ENCODE measurements at places on chromosomes 3 and 15.

DNA sequence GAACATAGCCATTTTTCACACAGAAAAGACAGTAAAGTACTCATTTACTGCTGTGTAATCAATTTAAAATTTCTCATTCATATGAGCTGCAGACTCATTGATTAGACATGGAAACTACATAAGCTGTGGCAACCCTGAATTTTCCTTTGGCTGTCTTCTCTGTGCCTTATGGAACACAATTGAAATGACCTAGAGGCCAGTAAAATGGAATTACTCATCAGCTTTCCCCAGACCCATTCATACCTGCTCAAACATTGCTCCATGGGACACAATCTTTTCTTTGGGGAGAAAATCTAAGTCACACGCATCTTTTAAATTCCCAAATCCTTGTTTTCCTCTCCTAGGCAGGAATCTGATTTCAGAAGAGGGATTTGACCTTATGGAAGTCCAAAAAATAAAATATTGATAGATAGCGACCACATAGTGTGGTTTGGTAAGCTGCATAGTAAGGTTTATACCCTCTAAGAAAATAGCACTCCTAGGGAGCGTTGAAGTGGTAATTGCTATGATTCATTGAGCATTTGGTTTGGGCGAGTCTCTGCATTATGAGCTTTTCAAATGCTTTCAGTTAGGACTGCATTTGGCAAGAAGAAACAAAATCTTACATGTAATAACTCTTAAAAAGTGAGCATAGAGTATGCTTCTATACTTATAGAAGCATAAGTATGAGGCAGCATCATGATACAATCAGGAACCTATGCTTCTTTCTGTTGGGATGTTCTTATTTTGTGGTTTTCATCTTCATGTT lies 243.4 kb upstream of the GADL1 start:
- DNase-seq: no peak

- DNase-seq: no peak
Measured at GRCh38 chr15:92323525-92323924, 70.2 kb upstream of the ST8SIA2 start.

- no peak for DNase-seq
Measured at GRCh38 chr3:193599393-193599792, 6.4 kb downstream of the OPA1 start.

- no peak for DNase-seq
Measured at GRCh38 chr15:41698779-41699178, 38.6 kb downstream of the MGA start.

GRCh38 chr3:53084310-53085001 lies 38.6 kb upstream of the SFMBT1 start:
- DNase-seq: no peak

- no peak for DNase-seq
Measured at GRCh38 chr3:45518376-45519135, 76.0 kb upstream of the LIMD1 start.

- peak; percentile 86 for DNase-seq
Measured at GRCh38 chr15:75625542-75626347, at the start of gene SNUPN. SNUPN (minus strand) TSS chr15:75625725; CDS start chr15:75621051, 4,674 bp downstream.

DNA sequence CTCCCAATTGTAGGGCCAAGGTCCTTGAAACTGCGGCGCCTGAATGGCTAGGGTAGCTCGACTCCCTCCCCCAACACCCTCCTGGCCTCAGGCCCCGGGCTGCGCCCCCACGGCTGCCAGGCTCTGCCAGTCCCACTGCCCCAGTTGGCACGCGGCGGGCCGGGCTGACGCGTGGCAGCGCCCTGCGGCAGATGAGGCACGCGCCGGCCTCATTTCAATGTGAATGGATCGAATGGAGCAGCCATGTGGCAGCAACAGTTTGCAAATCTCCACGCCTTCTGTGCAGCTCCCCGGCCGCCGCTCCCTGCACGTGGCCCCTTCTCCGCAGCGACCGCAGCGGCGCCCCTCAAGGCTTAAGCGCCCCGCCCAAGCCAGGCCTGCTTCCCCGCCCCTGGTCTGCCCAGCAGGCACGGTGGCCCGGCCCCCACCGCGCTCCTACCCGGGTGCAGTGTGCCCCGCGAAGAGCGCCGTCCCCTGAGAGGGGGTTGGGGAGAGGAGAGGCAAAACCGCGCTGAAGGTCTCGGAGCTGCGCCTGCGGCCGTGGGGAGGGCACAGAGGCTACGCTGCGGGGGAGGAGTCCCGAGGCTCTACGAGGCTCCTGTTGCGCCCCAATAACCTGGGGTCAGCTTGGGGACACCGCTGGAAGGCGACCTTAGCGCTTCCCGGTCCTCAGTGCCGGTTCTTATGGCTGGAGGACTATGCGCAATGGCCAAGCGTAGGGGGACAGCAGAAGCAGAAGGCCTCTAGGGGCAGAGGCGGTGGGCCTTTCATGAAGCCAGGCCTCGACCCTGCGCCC lies 3.1 kb upstream of the DLL4 start:
- DNase-seq: no peak

DNA sequence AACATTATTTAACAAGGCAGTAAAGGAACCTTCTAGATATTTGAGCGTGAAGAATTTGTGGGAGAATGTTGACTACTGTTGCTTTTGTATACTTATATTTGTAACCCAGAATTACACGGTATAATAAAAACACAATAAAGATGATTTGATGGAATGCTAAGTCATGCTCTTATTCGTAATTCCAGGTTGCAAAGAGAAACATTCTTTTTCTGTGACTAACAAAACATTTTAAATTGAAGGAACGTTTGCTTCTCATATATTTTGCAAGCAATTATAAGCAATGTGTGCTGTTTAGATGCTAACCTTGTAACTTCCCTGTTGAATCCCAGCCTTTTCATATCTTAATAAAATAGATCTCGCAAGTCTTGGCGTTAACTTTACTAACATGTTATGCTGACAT lies 124.4 kb upstream of the CGNL1 start:
- no peak for DNase-seq

- no peak for DNase-seq
Measured at GRCh38 chr3:52456169-52456799, 880 bp downstream of the NISCH start.

- DNase-seq: no peak
Measured at GRCh38 chr3:72550582-72551262, 297.5 kb downstream of the SHQ1 start.

- no peak for DNase-seq
Measured at GRCh38 chr3:122255757-122256439, 69.2 kb upstream of the CSTA start.

- no peak for DNase-seq
Measured at GRCh38 chr3:184066211-184066610, 13.4 kb downstream of the HTR3C start.

- no peak for DNase-seq
Measured at GRCh38 chr3:123334056-123334455, 114.8 kb downstream of the ADCY5 start.

DNA sequence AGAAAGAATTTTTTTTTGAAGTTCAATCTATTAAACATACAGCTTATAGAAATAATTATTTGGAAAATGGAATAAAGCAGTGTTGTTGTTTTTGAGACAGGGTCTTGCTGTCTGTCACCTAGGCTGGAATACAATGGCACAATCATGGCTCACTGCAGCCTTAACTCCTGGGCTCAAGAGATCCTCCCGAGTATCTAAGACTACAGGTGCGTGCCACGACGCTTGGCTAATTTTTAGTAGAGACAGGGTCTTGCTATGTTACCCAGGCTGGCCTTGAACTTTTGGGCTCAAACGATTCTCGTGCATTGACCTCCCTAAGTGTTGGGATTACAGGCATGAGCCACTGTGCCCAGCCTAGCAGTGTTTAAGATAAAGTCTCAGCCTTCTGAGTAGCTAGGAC lies 8.8 kb downstream of the BNIP2 start:
- no peak for DNase-seq

DNA sequence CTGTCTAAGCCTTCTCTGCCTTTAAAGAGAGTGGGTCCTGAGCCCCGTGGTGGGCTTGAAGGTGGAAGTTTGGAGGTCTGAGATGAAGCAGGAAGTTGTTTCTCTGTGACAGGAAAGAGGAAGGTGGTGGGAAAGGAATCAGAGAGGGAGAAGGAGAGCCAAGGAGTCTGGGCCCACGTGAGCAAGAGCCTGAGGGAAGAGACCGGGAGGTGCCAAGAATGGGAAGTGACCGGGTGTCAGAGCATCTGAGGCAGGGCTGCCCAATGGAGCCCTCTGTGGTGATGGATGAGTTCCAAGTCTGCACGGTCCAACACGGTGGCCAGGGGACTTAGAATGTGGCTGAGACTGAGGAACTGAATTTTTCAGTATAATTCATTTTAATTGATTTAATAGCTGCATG lies 24.6 kb downstream of the ALDH1L1 start:
- no peak for DNase-seq

DNA sequence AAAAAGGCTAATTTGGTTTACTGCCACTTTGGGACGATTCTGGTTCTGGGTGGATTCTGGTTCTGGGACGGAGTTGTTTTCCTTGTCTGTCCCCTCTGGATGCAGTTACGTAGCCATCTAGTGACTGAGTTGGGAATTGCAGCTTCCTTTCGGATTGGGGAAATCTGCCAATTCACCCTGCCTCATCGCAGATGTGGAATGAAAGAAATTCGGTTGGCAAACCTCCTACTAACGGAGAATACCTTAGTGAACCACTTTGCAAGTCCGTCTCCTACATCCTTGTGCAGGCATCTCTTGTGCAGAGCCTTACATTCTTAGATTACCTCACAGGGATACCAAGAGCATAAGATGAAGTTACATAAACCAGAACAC lies 31.5 kb upstream of the AP4E1 start:
- peak; percentile 32 for DNase-seq

GRCh38 chr3:8366219-8366810 lies 135.3 kb upstream of the LMCD1 start:
- no peak for DNase-seq

DNA sequence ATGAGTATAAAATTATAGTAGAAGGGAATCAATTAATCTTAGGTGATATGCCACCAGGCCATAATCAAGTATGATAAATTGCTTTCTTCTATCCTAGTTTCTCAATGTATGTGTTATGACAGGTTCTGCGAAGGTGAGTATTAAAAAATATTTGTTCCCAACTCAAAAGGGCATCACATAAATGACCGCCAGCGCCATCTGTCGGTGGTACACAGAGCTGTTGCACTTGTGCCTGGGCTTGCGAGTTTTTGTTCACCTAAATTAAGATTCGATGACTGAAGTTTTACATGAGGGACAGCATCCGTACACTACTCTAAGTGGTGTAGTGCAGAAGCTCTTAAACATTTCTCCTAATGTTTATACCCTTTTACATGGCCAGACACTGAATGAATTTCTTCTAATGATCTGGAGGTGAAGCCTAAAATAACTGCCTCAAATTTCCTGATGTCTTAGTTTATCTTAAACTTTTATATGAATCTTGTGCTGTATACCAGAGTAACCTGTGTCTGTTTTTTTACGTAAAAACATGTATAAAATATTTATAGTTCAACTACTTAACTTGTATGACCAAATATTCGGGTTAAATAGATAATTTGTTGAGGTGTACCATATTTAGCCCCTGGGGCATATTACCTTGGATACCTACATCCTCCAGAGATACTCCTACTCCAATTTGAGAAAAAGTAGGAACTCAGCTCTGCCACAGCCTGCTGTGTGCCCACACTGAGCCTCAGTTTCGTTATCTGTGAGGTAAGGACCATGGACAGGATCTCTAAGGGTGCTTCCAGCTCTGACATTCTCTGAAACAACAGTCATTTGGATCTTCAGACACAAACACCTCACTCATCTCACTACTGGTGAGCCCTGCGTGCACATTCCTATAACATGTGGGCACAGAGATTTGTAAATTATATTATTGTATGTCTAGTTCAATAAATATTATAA lies 365.6 kb downstream of the MAGI1 start:
- DNase-seq: no peak

- DNase-seq: no peak
Measured at GRCh38 chr3:127139601-127140500, 53.1 kb upstream of the PRR23E start.

- no peak for DNase-seq
Measured at GRCh38 chr3:28844298-28845005, 436.4 kb upstream of the RBMS3 start.

GRCh38 chr15:42133886-42134502 lies 22.4 kb downstream of the PLA2G4F start:
- peak; percentile 14 for DNase-seq

DNA sequence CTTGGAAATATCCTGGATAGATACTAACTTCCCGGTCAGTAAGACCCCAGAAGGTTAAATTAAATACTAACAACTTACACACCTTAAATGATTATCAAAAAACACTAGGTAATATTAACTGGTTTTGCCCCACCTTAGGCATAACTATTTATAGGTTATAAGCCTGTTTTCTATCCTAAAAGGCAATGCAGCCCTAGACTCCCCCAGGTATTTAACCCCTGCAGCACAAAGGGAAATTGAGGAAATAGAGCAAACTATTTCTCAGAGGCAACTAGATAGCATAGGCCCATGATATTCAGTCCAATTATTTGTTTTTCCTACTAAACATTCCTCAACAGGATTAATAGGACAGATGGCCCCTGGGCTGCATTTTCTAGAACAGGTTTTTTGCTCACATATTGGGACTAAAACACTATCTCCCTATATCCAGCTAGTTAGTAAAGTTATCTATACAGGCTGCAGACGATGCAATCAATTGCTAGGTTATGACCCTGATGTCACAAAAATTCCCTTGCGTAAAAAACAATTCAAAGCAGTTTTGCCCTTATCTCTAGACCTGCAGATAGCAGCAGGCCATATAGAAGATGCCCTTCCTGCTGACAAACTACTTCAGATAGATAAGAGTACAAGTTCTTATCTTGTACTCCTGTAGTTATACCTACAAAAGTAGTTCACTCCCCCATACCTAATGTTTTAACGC lies 221.3 kb downstream of the DTWD1 start:
- no peak for DNase-seq

GRCh38 chr3:8554696-8555095 lies 53.1 kb downstream of the LMCD1 start:
- no peak for DNase-seq

DNA sequence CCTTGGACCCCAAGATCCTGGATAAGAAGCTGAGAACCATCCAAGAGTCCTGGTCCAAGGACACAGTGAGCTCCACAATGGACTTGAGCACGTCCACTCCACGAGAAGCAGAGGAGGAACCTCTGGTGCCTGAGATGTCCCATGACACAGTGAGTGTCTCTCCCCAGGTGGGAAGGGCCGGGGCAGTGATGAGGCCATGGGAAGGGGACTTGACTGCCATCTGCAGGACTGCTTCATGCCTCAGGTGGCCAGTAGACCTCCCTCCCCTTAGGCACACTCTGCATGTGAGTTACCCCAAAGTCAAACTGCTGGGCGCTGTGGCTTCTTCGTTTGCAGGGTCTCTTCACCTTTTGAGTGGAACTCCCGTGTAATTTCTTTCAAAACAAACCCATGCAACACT lies 59.7 kb downstream of the CCDC33 start:
- no peak for DNase-seq

- DNase-seq: no peak
Measured at GRCh38 chr3:355622-356021, 159.1 kb downstream of the CHL1 start.

- no peak for DNase-seq
Measured at GRCh38 chr3:80553211-80553610, 785.4 kb upstream of the ROBO1 start.

GRCh38 chr3:21326704-21327475 lies 424.1 kb downstream of the ZNF385D start:
- no peak for DNase-seq

Measured in activated CD8-positive, alpha-beta memory T cell treated with anti-CD3 and anti-CD28 coated beads for 1 hour (primary cell).